KG1 (cell line): ENCODE measurements at places on chromosomes 11 and 22.

- DNase-seq = no peak
These were observed 13.7 kb upstream of the IGSF22 start for GRCh38 chr11:18739685-18740084.

DNA sequence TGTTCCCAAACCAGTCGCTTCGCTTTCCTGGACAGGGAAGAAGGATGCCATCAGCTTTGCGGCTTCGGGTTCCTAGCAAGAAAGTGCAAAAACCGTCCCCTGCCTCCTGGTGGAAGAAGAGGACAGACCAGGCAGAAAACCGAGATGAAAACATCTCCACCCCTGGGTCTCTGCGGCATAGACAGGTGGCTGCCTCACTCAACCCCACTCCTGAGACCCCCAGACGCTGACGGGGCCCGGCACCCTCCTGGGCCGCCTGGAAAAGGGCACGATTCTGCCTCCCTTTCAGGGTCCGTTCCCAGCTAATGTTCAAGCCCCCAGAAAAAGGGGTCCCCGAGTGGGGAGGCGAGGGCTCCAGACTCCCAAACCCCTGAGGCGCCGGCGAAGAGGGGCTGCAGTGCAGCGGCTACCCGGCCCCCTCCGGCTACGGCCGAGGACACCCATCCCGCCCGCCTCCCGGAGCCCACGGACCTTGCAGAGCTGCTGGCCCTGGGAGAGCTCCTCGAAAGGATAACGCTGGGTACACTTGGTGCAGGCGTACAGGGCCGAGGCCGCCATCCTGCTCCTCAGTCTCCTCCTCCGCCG is 569 bp downstream of the FAM76B start:
- peak; percentile 25 for DNase-seq

DNA sequence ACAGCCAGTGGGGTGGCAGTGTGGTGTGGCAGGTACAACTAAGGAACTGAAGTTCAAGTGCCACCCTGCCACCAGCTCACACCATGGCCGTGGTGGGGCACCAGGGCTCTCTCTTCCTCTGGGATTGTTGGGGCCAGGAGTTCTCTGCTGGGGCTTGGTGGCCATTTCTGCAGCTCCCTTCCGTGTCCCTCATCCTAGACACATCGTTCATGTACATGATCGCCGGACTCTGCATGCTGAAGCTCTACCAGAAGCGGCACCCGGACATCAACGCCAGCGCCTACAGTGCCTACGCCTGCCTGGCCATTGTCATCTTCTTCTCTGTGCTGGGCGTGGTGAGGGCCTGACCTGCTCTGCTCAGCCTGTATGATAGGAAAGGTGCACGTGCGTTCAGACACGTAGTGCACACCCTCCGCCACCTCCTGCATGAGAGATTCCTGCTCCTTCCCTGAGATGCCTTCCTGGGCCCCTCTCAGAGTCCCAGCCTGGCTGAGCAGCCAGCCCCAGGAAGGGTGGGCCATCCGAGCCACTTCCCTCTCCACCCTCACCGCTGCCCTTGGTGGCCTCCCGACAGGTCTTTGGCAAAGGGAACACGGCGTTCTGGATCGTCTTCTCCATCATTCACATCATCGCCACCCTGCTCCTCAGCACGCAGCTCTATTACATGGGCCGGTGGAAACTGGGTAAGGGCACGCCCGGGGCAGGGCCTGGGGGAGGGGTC is 7.3 kb upstream of the TAGLN start:
- DNase-seq = no peak

DNA sequence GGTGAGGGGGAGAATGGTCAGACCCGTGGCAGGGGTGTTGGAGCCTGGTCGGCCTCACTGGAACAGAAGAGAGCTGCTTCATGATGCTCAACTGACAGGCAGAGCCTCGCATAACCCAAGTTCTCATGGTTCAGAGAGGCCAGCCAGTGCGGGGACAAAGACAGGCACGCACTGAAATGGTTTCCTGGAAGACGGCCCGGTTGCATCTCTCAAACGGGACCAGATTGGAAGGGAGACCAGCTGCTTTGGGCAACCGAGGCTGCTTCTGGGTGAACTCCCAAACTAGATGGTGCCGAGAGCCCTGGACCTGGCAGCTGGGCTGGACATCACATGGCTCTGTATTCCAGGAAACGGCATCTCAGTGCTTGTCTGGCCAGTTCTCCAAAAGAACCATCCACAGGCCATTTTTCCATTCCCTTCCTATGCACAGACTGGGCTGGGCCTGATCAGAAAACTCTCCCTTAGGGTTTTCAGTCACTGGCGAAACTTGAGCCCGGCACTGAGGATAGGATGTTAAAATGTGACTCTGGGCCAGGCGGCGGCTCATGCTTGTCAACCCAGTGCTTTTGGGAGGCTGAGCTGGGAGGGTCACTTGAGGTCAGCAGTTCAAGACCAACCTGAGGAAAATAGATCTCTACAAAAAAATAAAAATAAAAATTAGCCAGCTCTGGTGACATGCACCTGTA is 80.1 kb upstream of the PRODH start:
- no peak for DNase-seq

- DNase-seq = no peak
These were observed 197.2 kb upstream of the PITPNB start for GRCh38 chr22:28116219-28116673.

- DNase-seq = no peak
These were observed 119.1 kb upstream of the CSNK2A3 start for GRCh38 chr11:11472106-11472505.

GRCh38 chr11:134393638-134394037 is 18.4 kb downstream of the B3GAT1 start:
- DNase-seq = no peak

DNA sequence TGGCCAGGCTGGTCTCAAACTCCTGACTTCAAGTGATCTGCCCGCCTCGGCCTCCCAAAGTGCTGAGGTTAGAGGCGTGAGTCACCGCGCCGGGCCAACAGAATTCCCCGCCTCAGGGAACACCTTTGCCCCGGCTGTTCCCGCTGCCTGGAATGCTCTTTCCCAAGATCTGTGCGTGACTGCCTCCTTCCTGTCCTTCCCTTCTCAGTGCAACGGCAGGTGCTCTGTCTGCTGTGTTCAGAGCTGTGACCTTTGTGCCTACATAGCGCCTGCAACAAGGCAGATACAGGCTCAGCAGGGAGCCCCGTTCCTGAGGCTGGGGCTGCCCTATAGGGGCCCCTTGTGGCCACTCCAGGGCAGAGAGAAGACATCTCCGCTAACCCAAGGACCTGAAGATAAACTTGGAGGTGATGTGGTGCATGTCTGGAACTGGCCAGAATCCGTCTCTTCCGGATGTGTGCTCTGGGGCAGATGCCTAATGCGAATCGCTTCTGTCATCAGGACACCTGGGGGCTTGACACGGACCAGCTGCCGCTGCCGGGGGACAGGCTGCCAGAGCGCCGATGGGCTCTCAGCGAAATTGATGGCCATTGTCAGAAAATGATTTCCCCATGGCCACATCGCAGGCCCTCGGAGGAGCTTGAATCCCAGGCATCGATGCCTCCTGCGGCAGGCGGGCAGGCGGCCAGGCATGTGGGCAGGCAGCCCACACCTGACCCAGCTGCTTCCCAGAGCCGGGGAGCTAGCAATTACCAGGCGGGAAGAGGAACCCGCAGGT is 43.5 kb upstream of the TCF20 start:
- no peak for DNase-seq

- DNase-seq = no peak
These were observed 78.0 kb upstream of the DRD2 start for GRCh38 chr11:113553235-113553634.

GRCh38 chr11:102824556-102824955 is 18.9 kb downstream of the MMP3 start:
- no peak for DNase-seq

GRCh38 chr11:9273376-9274336 is 8.5 kb upstream of the DENND5A start:
- peak; percentile 30 for DNase-seq

DNA sequence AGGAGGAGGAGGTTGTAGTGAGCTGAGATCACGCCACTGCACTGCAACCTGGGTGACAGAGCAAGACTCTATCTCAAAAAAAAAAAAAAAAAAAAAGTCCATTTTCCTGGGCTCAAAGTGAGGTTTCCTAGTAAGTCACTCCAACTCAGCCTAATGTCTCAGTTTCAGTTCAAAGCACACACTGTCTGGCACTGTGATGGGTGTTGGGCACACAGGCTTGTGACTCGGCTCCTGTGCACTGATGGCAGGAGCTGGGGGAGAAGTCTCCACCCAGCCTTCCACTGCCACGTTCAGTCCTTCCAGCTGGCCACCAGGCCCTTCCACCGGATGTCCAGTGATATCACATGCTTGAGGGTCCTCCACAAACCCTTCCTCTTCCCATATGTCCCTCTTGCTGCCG is 186.0 kb downstream of the CEP164 start:
- DNase-seq = no peak
